Small intestine (tissue), 16 donors: ENCODE measurements at places on chromosomes 3 and 15. TPM values are rescaled to one million over a fixed set of nuclear protein-coding genes. Genes with fewer than 3 reads are reported as not detected.
A peak's percentile ranks its signal among the peaks of the same experiment; 100 is the strongest.

DNA sequence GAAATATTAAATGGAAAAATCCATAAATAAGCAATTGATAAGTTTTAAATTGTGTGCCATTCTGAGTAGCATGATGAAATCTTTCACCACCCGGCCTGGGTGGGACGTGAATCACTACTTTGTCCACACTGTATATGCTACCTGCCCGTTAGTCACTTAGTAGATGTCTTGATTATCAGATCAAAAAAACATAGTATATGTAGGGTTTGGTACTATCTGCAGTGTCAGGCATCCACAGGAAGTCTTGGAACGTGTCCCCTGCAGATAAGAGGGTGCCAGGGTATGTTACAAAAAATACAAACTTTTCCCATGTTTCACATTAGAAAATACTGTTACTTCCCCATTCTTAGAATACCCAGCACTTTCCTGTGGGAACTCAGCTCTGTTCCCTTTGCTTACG lies 35.2 kb downstream of the FAM81A start:
- no peaks in the 10 kb centered on the region for H3K36me3 ChIP-seq
- no peak for DNase-seq
- no peaks in the 10 kb centered on the region for H3K27me3 ChIP-seq
- no peak overlapping the region for H3K4me3 ChIP-seq
- no peaks in the 10 kb centered on the region for H3K4me1 ChIP-seq

DNA sequence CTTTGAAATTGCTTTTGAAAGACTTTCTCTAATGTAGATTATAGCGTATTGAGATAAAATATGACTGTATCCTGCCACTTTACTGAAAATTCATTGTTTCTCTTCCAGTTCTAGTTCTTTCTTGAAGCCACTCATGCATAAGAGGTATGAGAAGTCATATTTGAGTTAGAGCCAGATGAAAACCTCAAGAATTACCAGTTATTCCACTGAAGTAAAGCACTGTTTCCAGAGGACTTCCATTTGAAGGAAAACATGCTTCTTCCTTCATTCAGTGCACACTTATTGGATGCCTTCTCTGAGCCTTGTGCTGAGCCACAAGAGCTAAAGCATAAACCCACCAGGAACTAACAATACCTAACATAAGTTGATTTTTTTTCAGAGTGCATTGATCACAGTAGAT lies 513.4 kb downstream of the ZNF385D start:
- no peaks in the 10 kb centered on the region for H3K27me3 ChIP-seq
- no peak for DNase-seq
- no peak overlapping the region for H3K27ac ChIP-seq
- H3K4me3 ChIP-seq = no peak overlapping the region
- H3K4me1 ChIP-seq = no peaks in the 10 kb centered on the region

GRCh38 chr3:128279601-128279880 lies 126.3 kb downstream of the EEFSEC start:
- H3K4me1 ChIP-seq = no peaks in the 10 kb centered on the region
- H3K27me3 ChIP-seq = no peaks in the 10 kb centered on the region

DNA sequence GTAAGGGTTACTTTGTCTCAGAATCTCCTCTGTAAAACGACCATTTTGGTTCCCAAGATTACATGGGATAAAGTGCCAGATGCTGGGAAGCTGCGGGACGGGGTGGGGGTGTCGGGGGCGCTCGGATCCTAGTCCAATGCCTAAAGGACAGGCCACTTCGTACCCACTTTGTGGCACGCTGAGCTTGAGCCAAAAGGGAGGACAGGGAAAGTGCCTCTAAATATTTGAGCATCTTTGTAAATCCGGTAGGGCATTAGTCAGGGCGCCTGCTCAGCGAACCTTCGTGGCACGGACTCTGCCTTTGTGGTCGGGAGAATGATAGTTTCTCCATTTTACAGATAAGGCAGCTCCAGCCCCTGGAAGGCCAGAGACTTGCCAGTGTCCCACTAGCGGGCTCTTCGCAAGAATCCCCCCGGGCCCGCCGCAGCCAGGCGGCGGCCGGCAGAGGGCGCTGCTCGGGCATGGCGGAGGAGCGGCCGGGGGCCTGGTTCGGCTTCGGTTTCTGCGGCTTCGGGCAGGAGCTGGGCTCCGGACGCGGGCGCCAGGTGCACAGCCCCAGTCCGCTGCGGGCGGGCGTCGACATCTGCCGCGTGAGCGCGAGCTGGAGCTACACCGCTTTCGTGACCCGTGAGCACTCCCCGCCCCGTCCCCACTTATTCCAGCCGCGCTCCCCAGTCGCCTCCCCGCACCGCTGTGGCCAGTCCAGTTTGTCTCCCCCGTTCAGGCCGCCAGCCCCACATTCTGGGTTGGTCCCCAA lies 1.8 kb downstream of the RCCD1 start:
- peaks cover 3% of the 10 kb centered on the region for H3K36me3 ChIP-seq
- H3K27me3 ChIP-seq = no peaks in the 10 kb centered on the region
- H3K4me1 ChIP-seq = peaks cover 3% of the 10 kb centered on the region

GRCh38 chr3:149009732-149010131 lies 18.4 kb downstream of the GYG1 start:
- DNase-seq = no peak
- H3K27ac ChIP-seq = no peak overlapping the region
- H3K36me3 ChIP-seq = peaks cover 4% of the 10 kb centered on the region
- no peaks in the 10 kb centered on the region for H3K27me3 ChIP-seq

GOLGA6B gene
- not detected for polyA plus RNA-seq

SPTBN5 gene
- polyA plus RNA-seq = 0.54 TPM

DNA sequence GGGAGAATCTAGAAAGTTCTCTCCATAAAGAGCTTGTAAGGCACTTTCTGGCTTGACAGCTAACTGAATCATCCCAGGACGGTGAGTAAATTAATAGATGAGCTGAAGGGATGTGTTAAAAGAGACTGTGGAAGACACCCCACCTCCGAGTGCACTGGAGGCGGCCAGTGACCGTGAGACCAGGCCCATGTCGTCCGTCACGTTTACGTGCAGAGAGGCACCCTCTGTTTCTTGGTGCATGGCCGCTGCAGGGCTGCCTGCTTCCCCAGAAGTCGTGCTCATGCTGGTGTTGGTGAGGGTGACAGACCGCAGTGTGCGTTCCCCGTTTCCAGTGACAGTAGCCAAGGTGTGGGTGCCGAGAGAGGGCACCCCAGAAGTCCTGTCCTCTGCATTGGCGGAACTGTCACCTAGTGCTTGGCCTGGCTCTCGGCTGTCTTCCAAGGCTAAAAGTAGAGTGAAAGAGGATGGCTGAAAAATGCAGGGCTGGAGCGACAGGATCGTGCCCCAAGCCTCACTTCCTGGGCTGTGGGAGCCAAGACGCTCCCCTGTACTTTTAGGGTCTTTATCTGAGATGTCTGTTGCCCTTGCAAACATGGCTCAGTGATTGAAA lies 41.1 kb downstream of the HEG1 start:
- H3K36me3 ChIP-seq = peaks cover 10% of the 10 kb centered on the region
- peaks cover 7% of the 10 kb centered on the region for H3K4me1 ChIP-seq
- H3K27ac ChIP-seq = no peak overlapping the region

SV2B gene
- 2.0 TPM for polyA plus RNA-seq

PLCH1 gene
- 1.4 TPM for polyA plus RNA-seq

DNA sequence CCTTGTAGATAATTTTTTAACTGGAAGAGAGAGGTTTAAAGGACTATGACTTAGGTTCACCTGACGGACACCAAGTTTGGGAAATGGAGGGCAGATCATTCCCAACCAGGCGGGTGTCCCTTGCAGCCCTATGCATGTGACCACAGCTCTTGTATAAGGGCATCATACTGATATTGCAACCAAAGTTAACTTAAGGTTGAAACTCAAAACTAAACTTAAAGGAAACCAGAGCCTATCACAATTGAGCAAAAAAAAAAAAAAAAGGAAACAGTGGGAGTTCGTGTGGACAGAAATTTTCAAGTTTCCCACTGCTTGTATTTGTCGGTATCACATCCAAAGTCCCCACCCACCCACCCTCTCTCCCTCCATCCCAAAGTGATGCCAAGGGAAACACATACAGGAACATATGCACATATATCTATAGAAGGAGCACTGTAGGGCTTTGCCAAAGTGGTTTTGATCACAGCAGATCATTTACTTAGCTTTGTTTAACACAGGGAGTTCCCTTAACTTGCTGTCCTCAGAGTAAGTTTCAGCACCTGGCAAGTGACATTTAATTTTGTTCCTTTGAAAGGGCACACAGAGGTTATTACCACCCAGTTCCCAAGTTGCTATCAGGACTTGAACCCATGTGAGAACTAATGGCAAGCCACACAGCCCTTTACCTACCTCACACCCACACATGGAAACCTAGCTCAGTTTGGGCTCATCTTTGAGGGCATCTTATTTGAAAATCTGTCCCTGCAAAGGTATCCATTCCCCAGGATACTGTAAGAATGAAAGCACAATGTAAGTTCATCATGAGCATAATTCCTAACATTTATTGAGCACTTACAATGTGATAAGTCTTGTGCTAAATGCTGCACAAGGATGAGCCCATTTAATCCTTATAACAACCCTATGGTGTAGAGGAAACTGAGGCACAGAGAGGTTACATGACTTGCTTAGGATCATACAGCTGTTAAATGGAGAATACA lies 204.5 kb upstream of the CMC1 start:
- H3K27me3 ChIP-seq = peaks cover 2% of the 10 kb centered on the region
- no peak overlapping the region for H3K27ac ChIP-seq
- H3K4me1 ChIP-seq = no peaks in the 10 kb centered on the region
- no peaks in the 10 kb centered on the region for H3K36me3 ChIP-seq
- DNase-seq = no peak
- no peak overlapping the region for H3K4me3 ChIP-seq

- H3K27me3 ChIP-seq = no peaks in the 10 kb centered on the region
- peak; percentile 56 for DNase-seq
- peak overlapping the region; percentile 74 for H3K4me3 ChIP-seq
- H3K27ac ChIP-seq = peak overlapping the region; percentile 79
Observed at GRCh38 chr15:99732751-99733267, 428 bp downstream of the LYSMD4 start.

ADAMTS9 gene
- polyA plus RNA-seq = 1.8 TPM

ATP13A4 gene
- 0.22 TPM for polyA plus RNA-seq

DNA sequence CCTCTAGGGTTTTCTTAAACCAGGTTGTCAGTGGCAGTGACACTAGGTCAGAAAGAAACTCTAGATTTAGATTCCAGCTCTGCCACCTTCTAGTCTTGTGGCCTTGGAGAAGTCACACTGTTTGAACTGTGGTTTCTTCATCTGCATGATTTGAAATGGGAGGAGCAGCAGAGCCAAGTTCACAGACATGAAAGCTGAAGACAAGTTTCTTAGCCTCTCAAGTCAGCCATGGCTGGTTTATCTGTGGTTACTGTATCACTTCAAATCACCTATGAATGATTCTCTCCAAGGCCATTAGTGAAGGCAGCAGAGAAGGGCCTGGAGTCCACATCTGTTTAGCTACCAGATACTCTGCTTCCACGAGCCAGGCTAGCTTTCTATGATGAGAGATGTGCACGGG lies 15.6 kb downstream of the CLEC3B start:
- no peak overlapping the region for H3K4me3 ChIP-seq
- H3K27ac ChIP-seq = no peak overlapping the region
- no peaks in the 10 kb centered on the region for H3K27me3 ChIP-seq
- no peaks in the 10 kb centered on the region for H3K4me1 ChIP-seq

RAB6B gene
- 7.5 TPM for polyA plus RNA-seq

NANOGP8 gene
- 0.37 TPM for polyA plus RNA-seq

- no peak overlapping the region for H3K27ac ChIP-seq
- H3K36me3 ChIP-seq = no peaks in the 10 kb centered on the region
- no peaks in the 10 kb centered on the region for H3K4me1 ChIP-seq
- no peaks in the 10 kb centered on the region for H3K27me3 ChIP-seq
Observed at GRCh38 chr3:168747697-168748096, 652.0 kb upstream of the GOLIM4 start.

GRCh38 chr15:90191344-90191687 lies 9.8 kb upstream of the SEMA4B start:
- H3K4me3 ChIP-seq = no peak overlapping the region
- peaks cover 19% of the 10 kb centered on the region for H3K4me1 ChIP-seq
- no peaks in the 10 kb centered on the region for H3K27me3 ChIP-seq

- H3K4me1 ChIP-seq = no peaks in the 10 kb centered on the region
- peak overlapping the region; percentile 52 for H3K27ac ChIP-seq
- no peaks in the 10 kb centered on the region for H3K27me3 ChIP-seq
- no peak overlapping the region for H3K4me3 ChIP-seq
Observed at GRCh38 chr3:150147776-150148175, 177.1 kb upstream of the PFN2 start.

DNA sequence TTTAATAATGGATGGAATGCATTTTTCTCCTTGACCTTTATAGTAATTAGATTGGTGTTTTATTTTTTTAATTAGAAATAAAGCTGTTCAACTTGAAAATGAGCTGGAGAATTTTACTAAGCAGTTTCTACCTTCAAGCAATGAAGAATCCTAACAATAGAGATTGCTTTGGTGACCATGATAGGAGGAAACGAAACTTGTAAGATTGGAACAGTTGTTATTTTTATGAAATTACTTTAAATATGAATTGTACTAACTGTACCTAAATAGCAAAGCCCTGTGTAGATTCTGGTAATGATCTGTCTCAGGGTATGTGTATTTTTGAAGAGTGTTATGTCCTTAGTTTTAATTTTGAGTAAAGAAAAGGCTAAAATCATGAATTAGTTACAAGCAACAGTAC lies 44.4 kb downstream of the MFN1 start:
- no peak for DNase-seq
- no peaks in the 10 kb centered on the region for H3K36me3 ChIP-seq
- no peaks in the 10 kb centered on the region for H3K4me1 ChIP-seq

DNA sequence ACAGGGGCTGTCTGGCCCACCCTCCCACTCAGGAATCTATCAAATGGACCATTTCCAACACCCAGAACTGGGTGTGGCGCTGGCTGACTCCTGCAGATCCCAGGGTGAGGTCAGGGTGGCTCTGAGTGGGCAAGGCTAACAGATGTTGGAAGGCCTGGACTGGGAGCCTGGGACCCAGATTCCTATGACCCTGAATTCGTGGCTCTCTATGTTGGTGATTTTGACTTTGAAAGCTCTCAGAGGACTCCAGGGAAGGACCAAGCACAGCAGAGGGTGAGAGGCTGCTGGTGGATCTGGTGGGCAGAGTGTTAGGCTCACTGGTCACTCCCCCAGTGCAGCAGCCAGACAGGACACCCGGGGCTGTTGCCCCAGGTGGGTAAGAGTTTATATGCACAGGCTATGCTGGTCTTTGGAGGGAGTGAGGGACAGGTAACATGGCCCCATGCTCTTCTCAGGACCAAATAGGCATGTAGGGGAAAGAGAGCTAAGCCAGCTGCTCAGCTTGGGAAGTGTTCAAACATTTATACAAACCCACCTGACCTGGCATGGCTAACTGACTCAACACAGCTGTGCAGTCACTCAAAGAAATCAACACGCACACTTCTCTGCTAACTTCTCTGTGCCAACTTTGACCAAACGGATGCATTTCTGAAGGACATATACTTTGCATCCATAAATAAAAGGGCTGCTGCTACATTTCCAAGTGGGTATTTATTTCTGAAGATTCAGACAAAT lies 62.6 kb upstream of the RAB6B start:
- DNase-seq = no peak
- no peak overlapping the region for H3K27ac ChIP-seq
- no peak overlapping the region for H3K4me3 ChIP-seq
- no peaks in the 10 kb centered on the region for H3K36me3 ChIP-seq
- no peaks in the 10 kb centered on the region for H3K4me1 ChIP-seq
- no peaks in the 10 kb centered on the region for H3K27me3 ChIP-seq

- no peaks in the 10 kb centered on the region for H3K27me3 ChIP-seq
- no peak overlapping the region for H3K4me3 ChIP-seq
- H3K36me3 ChIP-seq = no peaks in the 10 kb centered on the region
- no peak for DNase-seq
- H3K27ac ChIP-seq = no peak overlapping the region
Observed at GRCh38 chr3:34360713-34361112, 562.3 kb downstream of the PDCD6IP start.
